NCI-H446 (cell line): ENCODE measurements at places on chromosomes 7 and 10.

GRCh38 chr7:124893140-124893827 is 36.3 kb downstream of the POT1 start:
- DNase-seq, result no peak

- DNase-seq, result no peak
Observed at GRCh38 chr7:68537774-68538071, 1060.6 kb upstream of the AUTS2 start.

DNA sequence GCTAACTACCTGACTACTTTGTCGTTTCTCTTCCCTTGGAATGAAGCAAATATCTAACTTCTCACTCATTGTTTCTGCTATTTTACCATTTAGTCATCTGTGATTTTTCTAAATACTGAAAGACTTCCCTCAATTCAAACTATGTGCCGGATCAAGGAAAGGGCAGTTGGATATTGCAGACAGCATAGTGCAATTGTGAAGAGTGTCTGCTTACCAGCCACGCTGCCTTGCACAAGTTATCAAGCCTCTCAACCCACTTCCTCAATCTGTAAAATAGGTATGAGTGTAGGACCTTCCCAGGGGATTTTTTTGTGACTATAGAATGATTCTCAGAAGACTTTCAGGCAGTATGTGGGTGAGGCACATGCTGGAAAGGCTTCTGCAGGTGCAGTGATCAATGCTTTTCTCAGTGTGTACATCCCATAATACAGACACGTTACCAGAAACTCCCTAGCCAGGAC is 54.3 kb downstream of the EGFR start:
- no peak for DNase-seq

DNA sequence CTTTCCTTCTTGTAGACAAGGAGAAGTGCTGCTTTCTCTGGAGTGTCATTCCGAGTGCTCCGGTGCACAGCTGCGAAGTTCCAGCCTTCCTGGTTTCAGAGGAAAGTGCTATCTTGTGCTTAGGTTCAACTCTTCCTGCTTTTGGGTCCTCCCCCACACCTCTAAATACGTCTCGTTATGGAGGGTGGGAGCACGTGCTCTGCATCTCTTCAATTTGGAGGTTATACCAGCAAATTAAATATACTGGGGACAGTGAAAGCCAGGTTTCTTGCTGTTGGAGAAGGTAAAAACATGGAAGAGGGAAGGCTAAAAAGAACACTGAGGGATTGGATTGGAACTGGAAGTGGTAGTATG is 2.4 kb upstream of the ESYT2 start:
- no peak for DNase-seq
